NCI-H1694 (cell line): ENCODE measurements at places on chromosomes 6 and 20.

GRCh38 chr6:79808921-79809320 lies 138.4 kb downstream of the ELOVL4 start:
- DNase-seq, result no peak

DNA sequence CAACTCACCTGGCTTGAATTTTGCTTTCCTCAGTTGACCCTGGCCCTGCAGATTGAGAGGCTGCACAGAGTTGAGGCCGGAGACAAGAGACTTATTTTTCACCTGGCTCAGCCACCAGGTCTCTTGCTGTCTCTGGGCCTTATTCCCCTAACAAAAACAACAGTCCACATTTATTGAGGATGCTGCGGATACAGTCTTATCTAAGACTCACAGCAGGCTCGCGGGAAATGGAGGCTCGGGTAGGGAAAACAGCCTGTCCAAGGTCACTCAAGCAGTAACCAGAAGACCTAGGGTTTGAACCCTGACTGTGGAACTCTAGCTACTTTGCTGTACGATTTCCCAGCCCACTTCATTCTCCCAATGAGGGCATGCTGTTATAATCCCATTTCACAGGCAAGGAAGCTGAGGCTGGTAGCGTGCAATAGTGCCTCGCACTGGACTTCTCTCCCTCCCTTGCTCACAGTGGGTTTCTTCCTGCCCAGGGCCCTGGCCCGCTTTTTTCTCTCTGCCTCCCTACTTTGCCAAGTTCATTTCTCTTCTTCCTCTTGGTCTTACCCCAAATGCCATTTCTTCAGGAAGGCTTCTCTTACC lies 57.7 kb downstream of the RBM38 start:
- no peak for DNase-seq

DNA sequence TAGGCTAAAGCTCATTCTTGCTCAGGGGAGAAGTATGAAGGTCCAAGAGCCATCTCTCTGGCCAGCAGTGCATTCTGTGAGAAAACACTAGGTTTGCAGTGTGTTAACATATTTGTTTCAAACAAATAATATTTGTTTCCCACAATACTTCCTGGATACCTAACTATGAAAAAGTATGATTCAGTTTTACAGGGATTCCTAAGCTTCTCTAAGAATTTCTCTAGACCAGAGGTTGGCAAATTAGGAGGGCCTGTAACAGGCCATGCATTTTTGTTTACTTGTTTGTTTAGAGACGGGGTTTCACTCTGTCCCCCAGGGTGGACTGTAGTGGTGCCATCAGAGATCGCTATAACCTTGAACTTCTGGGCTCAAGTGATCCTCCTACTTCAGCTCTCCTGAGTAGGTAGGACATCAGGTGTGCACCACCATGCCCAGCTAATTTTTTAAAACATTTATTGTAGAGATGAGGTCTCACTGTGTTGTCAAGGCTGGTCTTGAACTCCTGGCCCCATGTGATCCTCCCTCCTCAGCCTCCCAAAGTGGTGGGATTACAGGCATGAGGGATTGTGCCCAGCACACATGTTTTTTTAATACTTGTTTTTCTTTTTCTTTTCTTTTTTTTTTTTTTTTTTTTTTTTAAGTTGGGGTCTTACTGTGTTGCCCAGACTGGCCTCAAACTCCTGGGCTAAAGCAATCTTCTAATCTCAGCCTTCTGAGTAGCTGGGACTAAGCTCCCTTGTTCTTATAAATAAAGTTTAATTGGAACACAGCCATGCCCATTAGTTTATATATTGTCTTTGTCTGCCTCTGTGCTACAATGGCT lies 71.7 kb downstream of the ADGRG6 start:
- no peak for DNase-seq

DNA sequence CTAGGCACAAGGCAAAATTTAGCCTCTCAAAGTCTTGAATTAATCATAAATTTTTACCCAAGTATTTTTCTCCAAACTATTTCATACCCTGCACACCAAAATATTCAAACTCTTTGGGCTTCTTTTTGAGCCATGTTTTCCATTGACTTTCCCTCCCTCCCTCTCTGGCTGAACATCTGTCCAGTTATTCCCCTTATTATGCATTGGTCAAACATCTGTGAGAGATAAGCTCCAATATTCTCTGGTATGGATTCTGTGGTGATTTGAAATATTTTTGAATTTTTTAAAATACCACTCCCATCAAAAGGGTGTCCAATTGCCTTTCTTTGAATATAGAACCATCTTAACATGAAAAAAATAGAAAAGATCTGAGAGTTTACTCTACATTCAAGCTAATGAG lies 244.2 kb downstream of the RFPL4B start:
- no peak for DNase-seq

DNA sequence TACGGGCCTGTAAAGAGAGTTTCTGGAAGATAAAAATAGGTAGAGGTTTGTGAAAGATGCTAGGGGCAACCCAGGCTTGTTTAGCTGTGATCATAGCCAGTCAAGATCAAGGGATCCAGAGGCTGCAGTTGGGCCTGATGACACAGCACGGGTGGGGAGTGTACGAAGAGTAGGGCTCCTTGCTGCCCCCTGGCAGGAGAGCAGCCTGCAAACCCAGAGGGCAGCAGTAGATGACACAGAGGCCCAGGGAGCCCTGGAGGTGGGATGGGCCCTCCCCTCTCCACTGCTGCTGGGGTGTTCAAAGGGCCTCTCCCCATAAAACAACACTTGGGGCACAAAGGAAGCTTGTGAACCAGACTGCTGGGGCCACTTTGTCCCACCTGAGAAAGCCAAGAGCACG lies 47.2 kb downstream of the VEGFA start:
- no peak for DNase-seq

- no peak for DNase-seq
Observed at GRCh38 chr6:90222724-90223198, 73.9 kb downstream of the BACH2 start.

DNA sequence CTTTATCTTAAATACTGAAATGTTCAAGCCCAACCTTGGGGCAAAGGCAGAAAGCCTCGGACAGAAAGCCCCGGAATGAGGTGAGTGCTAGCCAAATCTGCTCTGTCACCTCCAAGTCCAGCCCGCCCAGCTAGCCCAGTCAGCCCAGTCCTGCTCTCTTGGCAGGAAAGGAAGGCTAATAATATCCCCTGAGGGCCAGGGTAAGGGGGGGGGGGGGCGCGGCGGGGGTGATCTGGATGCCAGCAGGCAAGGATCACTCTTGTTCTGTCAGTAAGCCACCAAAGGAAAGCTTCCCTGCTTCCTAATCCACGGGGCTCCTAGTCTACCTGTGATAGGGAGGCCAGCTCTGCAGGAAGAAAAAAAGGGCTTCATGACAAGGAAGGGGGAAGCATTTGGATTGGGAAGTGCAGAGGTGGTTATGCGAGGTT lies 1.1 kb downstream of the NDRG3 start:
- DNase-seq, result no peak
